ENCODE measurements at places on chromosomes 6 and 20.

- no peak for ATAC-seq
These were observed 104.2 kb upstream of the STXBP5 start for GRCh38 chr6:147099974-147100373.

DNA sequence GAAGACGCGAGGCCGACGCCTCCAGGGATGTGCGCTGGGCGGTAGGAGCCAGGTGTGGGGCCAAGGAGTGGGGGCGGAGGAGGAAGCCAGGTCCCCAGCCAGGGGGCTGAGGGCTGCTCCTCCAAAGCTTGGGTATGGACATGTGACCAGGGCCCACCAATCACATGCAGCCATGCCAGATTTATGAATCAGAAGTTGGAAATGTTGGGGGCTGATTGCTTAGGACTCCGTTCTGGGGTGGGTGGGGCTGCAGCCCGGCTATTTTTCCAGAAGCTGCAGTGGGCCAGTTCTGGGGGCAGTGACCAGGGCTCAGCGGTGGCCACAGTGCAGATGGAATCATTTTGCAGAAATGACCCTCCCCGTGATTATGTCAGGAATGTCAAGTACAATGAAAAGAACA, 96.0 kb downstream of the CEBPB start:
- ATAC-seq = peak; percentile 71

- ATAC-seq = no peak
These were observed 833 bp downstream of the RAB5IF start for GRCh38 chr20:36606158-36607066.

DNA sequence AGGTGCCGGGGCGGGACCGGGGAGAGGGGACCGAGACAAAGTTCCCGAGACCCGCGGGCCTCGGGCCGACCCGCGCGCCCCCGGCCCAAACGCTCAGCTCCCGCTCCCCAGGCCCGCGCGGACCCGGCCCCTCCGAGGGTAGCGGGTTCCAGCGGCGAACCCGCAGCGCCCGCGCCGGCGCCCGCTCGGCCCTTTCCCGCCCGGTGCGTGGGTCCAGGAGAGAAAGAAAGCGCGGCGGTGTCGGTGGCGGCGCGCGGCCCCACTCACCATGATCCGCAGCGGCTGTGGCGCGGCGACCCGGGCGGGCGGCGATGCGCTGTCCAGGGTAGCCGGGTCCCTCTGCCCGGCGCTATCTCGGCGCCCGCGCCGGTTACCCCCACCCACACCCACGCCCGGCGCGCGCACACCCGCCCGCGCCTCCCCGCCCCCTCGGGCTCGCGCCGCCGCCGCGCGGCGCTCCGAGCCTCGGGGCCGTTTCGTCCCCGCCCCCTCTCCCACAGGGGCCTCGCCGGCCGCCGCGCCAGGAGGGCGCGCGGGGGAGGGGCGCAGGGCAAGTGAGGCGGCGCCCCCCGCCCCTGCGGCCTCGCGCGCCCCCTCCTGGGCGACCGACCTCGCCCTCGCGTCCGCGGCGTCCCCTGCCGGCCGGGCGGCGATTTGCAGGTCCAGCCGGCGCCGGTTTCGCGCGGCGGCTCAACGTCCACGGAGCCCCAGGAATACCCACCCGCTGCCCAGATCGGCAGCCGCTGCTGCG, at the start of gene ELOVL2:
Gene ELOVL2 (minus strand): TSS at position 345 of the 751 bp plus-strand sequence. CDS start 75 bp downstream, at position 270.
- peak; percentile 78 for ATAC-seq

DNA sequence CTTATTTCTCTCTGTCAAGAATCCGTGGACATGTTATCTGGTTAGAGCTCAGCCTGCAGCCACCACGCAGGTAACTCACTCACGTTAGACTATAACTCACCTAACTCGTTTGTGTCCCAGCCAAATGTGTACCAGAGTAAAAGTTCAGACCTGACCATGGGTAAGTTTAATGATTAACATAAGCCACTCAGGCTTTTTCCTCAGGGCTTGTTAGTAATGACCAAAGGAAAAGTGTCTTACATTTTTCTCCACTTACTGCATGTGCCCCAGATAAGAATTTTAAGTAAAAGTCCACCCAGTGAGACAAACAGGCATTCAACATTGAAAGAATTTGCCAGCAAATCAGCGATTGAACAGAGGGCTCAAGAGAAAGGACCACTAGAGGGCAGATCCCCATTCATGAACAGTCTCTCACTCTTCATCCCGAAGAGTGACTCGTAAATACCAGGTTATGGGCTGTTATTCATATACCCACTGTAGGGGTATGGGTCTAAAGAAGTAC, at the start of gene PKHD1:
Gene PKHD1 (minus strand): TSS at position 116 of the 502 bp plus-strand sequence. CDS start 2,680 bp downstream, outside the sequence.
- no peak for ATAC-seq

DNA sequence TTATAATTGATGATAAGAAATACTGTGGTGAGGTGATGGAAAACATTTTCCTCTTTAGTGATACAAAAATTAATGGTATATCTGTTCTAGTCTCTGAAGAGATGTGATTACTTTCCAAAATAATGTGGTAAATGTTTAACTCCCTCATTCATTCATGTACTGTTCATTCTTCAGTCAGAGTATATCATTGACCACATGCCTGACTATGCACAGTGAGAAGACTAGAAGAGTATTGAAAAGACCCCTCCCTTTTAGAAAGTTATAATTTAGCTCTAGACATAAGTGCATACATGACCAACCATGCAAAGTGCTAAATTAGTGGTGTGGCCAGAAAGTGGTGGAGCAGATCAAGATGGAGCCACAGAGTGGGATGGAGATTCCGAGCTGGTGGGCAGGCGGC, 133.0 kb downstream of the CLIC5 start:
- ATAC-seq = no peak

GRCh38 chr6:112232845-112233256, 21.5 kb downstream of the LAMA4 start:
- peak; percentile 21 for ATAC-seq

DNA sequence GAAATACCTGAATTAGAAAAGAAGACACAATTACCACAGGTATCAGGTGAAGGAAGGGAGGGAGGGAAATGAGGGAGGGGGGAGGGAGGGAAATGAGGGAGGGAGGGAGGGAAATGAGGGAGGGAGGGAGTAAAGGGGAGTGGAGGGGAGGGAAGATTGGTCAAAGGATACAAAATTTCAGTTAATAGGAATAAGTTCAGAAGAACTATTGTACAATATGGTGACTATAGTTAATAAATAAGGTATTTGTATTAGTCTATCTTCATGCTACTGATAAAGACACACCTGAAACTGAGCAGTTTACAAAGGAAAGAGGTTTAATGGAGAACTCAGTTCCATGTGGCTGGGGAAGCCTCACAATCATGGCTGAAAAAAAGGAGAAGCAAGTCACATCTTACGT, 185.7 kb downstream of the EYA2 start:
- no peak for ATAC-seq

- ATAC-seq = no peak
These were observed 937 bp downstream of the SPACA1 start for GRCh38 chr6:88048578-88048977.

DNA sequence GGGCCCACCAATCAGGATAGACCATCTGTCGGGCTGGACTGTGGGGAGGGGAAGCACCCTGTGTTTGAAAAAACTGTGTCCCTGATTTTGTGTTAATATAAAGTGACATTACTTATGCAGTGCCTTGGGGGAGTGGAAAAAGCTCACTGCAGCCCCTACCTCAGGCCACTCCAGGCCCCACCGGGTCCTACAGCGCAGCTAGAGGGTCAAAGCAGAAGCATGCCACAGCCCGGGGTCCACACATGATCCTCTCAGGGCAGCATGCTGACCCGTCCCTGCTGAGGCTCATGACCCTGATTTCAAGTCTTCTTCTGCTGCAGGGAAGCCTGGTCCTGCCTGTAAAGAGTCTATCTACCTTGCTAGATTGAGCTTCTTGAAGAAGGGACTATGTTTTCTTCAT, 133.0 kb upstream of the PLCB4 start:
- no peak for ATAC-seq

DNA sequence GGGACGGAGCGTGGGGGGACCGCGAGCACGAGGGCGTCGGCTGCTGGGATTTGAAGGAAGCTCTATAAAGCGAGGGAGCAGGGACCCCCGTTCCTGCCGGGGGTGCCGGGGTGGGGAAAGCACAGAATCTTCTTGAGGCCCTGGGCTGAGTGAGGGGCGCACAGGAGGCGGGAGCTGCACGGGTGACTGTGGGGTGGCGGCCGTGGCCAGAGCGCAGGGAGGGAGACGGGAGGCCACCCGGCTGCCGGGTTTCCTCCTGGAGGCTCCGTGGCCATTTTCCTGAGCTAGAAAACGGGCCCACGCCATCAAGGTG, 385.1 kb downstream of the SMOC2 start:
- no peak for ATAC-seq

DNA sequence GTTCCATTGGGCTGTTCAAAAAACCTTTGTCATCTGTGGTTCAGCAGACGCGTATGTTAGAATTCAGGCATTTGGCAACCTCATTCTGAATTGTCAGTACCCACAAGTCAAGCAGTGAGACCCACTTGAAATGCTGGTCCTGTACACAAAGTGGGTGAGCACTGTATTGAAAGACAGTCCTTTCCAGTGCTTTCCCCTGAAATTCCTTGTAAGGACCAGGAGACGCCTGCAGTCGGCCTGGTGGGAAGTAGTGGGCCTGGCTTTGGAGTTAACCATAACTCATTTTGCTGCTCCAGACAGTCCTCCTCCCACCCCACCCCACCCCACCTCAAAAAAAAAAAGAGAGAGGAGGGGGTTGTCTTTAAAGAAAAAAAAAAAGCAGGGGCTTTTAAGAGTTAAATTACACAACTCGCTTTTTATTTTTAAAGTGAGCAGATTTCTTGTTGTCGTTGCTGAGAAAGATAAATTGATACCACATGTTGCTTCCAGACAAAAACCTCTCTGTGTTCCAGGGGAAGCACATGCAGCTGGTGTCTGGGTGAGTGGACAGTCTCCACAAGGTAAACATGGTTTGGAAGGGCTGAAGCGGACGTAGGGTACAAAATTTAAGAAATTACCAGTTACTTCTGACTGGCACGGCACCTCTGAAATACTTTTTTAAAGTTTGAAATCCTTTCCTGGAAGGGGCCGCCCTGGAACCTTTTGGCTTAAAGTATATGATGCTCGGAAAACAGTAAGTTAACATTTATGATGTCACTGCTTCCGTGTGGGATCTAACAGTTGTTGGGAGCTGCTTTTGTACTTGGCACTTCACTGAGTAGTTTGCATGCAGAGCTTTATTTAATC, 95.3 kb downstream of the FOXO3 start:
- ATAC-seq = peak; percentile 24

- no peak for ATAC-seq
These were observed 360.7 kb downstream of the NKAIN2 start for GRCh38 chr6:124164343-124164742.

- ATAC-seq = no peak
These were observed 90.6 kb downstream of the SCP2D1 start for GRCh38 chr20:18904192-18904591.

- ATAC-seq = no peak
These were observed 128.8 kb upstream of the CDH4 start for GRCh38 chr20:61123286-61123685.

- ATAC-seq = no peak
These were observed 54.3 kb downstream of the PPP1R14C start for GRCh38 chr6:150196942-150197745.

DNA sequence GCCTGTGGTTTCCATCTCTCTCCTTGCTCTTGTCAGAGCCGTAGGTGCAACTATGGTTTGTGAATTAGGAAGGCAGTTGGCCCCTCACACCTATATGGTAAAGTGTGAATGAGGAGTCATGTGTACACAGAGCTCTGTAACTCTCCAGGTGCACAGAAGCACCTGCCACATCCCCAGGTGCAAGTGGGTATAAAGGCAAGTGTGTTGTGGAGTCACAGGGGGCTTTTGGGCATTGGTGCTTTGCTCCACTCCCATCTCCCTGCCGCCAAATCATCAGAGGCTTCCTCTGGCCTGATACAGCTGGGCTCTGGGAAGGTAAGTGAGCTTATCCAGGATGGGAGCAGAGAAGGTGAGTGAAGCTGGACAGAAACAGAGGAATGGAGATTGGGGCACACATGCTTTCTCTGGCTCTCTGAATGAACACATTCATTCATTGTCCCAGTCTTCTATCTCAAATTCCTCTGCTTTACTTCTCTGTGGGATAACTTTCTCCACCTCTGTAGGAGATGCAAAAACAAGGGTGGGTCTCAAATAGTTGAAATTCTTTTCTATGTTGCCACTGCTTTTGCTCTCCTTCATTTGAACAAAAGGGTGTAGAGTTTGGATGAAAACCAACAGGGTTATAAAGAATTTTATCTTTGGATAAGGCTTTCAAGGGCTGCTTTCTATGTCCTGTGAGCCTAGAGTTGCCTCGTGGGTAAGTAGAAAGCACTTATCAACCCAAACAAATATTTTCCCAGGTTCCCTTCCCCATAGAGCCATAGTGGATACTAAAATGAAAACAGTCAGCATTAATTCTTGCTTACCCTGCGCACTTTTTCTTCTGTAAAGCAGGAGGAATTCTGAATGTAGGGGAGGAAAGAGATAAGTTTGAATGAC, 45.0 kb upstream of the RIPOR2 start:
- no peak for ATAC-seq

GRCh38 chr6:117440706-117441525, 15.2 kb upstream of the ROS1 start:
- ATAC-seq = peak; percentile 60

DNA sequence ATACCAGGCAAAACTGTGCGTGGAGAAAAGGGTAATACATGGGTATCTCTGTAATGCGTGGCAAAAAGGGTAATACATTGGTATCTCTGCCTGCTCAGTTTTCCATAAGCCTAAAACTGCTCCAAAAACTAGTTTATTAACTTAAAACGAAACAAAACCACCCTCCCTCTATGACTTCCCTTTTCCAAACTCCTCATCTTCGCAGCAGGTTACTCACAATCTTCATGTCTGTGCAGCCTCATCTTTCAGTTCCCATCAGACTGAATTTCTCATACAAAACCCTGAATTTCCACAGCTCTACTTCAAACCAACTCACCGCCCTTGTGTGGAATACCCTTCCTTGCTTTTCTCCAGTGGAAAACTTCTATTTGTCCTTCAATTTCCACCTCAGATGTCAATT, 199.4 kb downstream of the PHACTR1 start:
- ATAC-seq = no peak

DNA sequence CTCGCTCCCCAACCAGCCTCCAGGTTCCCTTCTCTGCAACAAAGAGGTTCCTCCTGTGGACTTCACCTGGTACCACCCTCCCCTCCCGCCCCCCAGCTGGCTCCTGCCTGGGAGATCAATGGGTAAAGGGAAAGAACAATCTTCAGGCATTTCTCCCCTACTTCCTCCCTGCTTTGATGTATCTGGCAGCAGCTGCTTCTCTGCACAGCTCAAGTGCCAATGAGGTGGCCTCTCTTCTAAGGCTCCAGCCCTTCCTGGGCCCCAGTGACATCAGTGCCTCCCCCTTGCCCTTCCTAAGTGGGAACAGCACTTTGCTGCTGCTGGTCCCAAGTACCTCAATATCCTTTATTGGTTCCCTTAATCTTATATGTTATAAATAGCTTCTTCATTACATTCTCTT, 23.5 kb downstream of the MOCS1 start:
- no peak for ATAC-seq

- no peak for ATAC-seq
These were observed 76.1 kb upstream of the TFAP2D start for GRCh38 chr6:50637267-50637666.

- ATAC-seq = no peak
These were observed 1950.9 kb upstream of the DEFB115 start for GRCh38 chr20:29306390-29307072.
